ENCODE measurements at places on chromosomes 16 and 17. TPM values are rescaled to one million over a fixed set of nuclear protein-coding genes. Genes with fewer than 3 reads are reported as not detected.
A peak's percentile ranks its signal among the peaks of the same experiment; 100 is the strongest.

The GPR139 gene
- total RNA-seq, result not detected

DNA sequence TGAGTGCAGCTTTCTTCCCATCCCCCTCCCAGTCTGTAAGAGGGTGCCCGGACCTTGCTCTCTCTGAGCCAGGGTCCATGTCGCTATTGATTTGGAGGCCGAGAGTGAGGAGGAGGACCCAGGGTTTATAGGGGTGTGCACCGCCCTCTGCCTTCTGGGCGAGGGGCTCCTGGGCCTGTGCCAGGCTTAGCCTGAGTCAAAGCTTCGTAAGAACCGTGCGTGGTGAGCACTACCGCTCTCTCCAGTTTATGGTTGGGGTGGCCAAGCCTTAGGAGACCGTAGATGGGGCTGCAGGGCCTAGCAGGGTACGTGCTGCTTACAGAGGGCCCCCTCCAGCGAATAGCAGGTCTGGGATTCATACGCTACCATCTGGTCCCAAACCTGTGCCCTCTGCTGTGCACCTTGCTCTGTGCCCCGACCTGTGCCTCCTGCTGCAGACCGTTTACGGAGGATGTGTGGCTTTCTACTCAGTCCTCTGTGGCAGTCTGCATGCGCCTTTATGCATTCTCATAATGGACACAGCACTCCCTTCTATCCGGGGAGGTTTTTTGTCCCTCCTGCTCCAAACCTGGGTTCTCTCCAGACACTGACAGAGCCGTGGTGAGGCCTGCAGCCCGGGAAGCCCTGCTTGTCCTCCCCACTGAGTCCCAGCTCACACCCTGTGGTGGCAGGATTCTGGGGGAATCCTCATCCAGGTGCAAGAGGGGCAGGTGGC is 54.7 kb downstream of the PGS1 start:
- DNase-seq, result no peak

The CCDC40 gene
- 1.7 TPM for total RNA-seq

DNA sequence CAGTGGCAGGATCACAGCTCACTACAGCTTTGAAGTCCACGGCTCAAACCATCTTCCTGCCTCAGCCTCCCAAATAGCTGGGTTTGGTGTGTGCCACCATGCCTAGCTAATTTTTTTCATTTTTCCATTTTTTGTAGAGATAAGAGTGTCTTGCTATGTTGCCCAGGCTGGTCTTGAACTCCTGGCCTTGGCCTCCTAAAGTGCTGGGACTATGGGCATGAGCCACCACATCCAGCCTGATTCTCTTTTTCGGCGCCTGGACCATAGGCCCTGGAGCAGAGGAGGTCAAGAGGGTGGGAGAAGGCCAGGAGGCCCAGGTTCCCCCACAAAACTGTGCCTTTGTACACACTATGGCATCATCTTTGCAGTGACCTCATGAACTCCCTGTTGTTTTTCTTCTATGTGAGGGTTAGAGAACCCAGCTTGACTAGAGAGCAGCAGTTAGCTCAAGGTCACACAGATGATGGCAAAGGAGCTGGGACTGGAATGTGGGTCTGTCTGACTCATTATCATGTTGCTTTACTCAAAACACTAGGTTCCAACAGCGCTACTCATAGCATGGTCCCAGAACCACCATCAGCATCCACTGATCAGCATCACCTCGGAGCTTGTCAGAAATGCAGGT is 16.3 kb downstream of the SCN4A start:
- no peak for DNase-seq

GRCh38 chr16:29023279-29024277 is 38.7 kb downstream of the LAT start:
- peak; percentile 45 for DNase-seq

The CBLN1 gene
- total RNA-seq, result not detected

GRCh38 chr16:9546438-9546786 is 455.0 kb downstream of the HAPSTR1 start:
- no peak for DNase-seq
